ENCODE measurements at places on chromosomes 2 and 18.

DNA sequence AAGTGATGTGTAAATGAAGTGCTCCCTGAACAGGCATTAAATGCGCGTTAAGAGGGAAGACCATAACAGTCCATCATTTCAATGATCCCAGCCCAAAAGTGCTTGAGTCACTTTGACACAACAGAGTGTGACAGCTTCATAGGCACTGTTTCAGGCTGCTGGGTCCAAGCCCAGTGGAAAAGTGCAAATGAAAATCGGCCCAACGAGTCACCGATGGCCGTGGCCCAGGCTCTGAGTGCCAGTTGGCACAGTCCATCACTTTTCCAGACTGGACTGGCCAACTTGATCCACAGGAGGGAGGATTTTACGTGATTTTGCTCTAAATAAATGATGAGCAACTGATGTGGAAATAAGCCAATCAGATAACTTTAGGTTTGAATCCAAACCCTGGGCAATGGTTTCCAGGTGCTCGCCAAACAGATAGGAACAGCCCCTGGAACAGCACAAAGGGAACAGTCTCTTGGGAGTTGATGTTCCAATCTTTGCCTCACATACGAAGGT, 114.0 kb downstream of the SP3 start:
- DNase-seq, result no peak

DNA sequence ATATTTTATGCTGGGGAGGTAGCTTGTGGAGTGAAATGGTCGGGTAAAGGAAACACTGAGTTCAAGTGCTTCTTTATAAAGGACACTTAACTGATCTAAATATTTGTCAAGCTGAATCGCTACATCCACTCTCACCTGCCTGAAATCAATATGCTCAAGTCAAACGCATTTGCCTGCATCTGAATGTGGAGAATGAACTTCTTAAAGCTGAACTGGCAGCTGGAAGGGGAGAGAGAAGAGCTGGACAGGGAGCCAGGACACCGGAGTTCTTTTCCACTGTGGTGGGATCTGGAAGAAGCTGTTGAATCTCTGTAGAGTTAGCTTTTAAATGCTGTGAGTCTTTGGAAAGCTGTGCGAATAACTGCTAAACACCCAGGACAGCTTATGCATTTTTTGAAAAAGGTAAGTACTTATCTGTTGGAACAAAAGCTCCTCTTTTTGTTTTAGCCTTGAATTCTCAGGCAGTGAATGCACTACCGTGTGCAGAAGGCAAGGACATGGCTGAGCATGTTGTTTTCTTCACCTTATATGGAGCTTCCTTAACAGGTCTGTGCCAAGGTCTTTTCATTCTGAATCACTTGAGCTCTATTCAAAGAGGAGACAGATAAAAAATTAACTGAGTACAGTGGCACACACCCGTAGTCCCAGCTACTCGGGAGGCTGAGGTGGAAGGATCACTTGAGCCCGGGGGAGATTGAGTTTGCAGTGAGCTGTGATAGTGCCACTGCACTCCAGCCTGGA, 74.2 kb upstream of the KLF7 start:
- DNase-seq, result no peak

GRCh38 chr18:39960550-39960949, 1994.5 kb upstream of the PIK3C3 start:
- no peak for DNase-seq

GRCh38 chr2:200025717-200026116, 70.3 kb downstream of the MAIP1 start:
- no peak for DNase-seq

DNA sequence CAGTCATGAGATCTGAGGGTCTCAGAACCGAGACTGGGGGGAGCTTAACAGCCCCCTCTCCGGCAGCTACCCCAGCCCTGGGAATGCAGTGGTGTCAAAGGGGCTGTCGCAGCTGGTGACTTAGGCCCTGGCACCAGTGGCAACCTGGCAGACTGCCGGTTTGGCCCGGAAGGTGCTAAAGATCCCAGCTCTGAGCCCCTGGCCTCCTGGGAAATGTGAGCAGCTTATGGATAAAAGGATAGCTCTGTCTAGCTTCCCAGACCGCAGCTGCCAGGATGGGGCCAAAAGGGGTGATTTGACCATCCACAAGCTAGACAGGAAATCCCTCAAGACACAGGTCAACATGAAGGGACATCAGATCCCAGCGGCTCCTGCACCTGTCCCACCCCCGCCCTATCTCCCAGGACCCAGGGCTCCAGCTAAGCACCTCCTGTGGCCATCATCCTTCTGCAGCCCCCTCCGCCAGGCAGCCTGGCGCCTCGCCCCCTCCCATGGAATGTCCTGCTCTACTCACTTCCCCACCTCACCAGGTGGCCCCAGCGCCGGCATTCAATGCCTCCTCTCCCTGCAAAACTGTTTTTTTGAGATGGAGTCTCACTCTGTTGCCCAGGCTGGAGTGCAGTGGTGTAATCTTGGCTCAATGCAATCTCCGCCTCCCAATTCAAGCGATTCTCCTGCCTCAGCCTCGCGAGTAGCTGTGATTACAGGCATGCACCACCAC, 33.2 kb upstream of the EFHD1 start:
- DNase-seq, result no peak

DNA sequence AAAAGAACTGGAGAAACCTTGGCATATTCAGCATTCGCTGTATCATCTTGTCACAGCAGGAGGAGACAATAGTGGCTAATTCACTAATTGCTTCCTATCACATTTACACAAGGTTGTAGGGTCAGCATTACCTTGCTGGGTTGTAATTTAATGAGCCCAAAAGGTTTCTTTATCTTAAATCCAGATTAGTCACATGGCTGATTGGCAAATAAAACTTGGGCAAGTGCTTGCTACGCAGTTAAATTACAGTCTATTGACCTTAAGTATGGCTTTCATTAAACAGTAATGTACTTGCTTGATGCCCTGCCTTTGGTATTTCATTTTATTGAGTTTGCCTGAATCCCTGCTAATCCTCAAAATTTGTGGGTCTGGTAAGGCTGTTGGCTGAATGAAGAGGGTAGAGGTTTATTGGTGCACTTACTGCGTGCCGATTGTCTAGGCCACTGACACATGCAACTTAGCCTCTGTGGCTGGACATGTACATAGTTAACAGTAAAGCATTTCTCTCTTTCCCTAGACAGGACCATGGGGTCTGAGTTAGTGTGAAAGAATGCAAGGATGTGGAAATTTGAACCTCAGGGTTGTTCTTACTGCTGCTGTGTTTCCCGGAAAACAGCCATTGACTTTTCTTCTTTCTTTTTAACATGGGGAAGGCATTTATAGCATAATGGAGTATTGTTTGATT, 34.3 kb downstream of the FMNL2 start:
- DNase-seq, result no peak

- DNase-seq, result no peak
Observed at GRCh38 chr2:22694300-22694699, 690.7 kb upstream of the KLHL29 start.

- no peak for DNase-seq
Observed at GRCh38 chr2:200795028-200795440, 16.7 kb upstream of the BZW1 start.

Measured in thyroid gland (tissue), 4 donors.